Sciatic nerve (tissue), 2 donors: ENCODE measurements at places on chromosomes 6 and 20.

- DNase-seq, result no peak
Observed at GRCh38 chr6:147805155-147805554, 296.7 kb downstream of the SAMD5 start.

- no peak for DNase-seq
Observed at GRCh38 chr6:683742-684440, 9.0 kb downstream of the EXOC2 start.

DNA sequence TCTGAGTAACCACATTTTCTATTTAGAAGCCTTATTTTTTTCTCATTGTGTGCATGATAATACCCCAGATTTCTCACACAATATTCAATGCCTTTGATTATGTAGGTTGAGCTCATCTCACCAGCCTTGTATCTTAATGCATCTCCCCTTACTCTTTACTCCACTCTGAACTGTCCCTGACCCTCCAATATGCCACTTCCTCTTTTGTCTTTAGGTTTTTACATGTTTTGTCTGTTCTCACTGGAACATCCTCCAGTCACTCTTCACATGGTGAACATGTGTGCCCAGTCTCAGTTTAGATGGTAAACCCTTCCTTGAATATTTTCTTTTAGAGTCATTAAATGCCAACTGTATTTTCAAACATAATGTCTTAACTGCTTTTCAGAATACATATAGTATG, 392.9 kb upstream of the IMPG1 start:
- DNase-seq, result no peak

- DNase-seq, result no peak
Observed at GRCh38 chr20:61636531-61637116, 384.6 kb downstream of the CDH4 start.

- no peak for DNase-seq
Observed at GRCh38 chr6:62298745-62299392, 12.8 kb upstream of the KHDRBS2 start.

GRCh38 chr20:38283236-38283635, 20.7 kb upstream of the BPI start:
- no peak for DNase-seq

DNA sequence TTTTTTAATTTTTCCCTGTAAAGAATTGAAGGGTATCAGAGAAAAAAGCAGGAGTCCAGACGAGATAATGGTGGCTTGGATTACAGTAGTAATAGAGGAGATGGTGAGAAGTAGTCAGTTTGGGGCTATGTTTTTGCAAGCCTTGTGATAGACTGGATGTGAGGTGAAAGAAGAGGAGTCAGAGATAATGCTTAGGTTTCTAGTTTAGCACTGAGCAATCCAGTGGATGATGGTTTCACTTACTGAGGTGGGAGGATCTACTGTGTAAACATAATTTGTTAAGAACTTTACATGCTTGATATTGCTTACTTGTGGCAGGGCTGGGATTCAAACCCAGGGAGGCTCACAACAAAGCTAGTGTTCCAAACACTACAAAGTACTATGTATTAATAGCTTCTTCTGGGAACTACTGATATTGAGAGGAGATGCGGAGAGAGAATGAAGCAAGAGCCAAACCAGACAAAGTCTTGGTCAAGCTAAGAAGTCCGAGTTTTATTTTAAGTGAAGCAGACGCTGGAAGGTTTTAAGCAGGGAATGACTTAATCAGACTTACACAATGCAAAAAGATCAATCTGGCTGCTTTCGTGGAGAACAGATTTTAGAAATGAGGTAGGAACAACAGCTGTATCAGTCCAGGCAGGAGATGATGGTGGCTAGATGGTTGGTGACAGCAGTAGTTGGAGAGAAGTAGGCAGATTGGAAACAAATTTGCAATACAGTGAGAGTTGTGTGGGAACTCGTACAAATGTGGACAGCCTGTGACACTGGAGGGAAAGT, 58.0 kb downstream of the ZFAND3 start:
- no peak for DNase-seq

DNA sequence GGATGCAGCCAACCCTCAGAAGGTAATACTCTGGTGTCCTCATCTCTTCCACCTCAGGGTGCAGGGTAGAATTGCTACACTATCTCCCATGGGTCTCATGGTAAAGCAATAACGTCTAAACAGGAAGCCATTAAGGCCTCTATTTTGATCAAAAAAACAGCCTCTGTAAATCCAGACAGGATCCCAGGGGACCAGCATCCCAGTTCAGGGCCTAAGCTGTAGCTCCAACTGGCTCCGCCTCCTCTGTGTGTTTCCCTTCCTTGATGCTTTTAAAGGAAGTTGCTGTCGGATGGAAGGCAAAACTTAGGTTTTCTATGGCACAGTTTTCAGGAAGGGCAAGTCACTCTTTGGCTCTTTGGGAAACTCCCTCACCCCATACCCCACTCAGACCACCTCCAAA, 222.0 kb downstream of the MAFB start:
- DNase-seq, result no peak

GRCh38 chr20:53262365-53262764, 290.2 kb downstream of the TSHZ2 start:
- no peak for DNase-seq
